Hepatic stellate cell (primary cell): ENCODE measurements at places on chromosomes 6 and 20.

DNA sequence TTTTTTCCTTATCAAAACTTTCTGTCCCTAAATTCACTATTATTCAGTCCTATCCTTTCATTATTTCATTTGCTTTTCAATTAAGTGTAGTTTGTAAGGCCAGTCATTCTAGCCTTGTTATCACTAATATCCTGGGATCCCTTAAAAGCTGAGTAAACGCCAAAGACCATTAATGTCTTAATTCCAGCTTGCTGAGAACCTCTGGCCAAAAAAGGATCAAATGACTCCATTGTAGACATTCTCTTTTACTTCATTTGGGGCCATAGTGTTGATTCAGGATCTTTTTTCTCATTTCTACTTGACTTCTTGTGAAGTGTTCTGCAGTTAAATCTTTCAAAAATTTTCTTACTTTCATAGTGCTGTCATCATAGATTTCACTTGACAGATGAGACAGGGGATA, 379.7 kb downstream of the LAMA2 start:
- no peak for DNase-seq

DNA sequence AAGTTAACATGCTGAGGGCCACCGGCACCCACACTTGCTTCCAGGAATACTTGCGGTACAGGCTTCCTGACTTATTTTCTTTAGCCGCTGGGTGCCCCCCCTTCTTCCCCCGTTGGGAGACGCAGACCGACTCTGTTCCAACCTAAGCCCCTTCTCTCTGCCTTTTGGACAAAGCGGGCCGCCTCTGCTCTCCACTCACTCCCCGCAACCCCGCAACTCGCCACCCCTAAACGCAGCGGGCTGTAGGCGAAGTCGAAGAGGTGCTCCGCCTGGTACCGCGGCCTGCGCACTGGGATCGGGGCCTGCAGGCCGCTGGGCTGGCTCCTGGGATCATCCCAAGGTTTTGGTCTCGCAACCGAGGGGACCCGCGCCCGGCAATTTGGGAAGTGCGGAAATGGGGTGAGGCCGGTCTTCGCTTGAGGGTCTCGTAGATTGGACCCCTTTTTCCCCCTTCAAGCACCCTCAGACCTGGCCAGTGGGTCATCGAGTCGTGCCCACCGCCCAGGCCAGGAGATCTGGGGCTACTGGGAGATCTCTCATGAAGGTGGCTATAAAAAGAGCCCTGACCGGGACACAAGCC, 4.7 kb upstream of the FOXF2 start:
- DNase-seq: no peak

DNA sequence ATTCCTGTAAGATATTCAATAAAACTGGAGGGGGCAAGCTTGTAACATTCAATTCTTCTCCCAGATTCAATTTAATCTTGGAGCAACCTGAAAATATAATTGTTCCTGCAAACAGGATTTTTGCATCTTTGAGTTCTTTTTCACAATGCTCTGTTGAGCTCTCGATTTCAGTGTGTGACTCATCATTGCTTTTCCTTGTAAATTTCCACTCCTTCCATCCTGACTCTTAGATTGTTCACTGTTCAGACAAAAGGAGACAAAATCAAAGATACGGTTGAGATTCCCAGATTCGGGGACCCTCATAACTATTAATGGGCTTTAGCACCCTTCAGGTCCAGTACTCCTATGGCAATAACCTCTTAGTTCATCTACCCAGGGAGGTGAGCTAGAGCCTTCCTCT, 571.9 kb upstream of the CHD6 start:
- no peak for DNase-seq

GRCh38 chr6:76888351-76888750, 574.9 kb downstream of the HTR1B start:
- DNase-seq: no peak

GRCh38 chr6:27541212-27541932, 68.5 kb upstream of the ZNF184 start:
- DNase-seq: no peak

- peak; percentile 69 for DNase-seq
Measured at GRCh38 chr6:25971187-25971821, 8.7 kb downstream of the TRIM38 start.

DNA sequence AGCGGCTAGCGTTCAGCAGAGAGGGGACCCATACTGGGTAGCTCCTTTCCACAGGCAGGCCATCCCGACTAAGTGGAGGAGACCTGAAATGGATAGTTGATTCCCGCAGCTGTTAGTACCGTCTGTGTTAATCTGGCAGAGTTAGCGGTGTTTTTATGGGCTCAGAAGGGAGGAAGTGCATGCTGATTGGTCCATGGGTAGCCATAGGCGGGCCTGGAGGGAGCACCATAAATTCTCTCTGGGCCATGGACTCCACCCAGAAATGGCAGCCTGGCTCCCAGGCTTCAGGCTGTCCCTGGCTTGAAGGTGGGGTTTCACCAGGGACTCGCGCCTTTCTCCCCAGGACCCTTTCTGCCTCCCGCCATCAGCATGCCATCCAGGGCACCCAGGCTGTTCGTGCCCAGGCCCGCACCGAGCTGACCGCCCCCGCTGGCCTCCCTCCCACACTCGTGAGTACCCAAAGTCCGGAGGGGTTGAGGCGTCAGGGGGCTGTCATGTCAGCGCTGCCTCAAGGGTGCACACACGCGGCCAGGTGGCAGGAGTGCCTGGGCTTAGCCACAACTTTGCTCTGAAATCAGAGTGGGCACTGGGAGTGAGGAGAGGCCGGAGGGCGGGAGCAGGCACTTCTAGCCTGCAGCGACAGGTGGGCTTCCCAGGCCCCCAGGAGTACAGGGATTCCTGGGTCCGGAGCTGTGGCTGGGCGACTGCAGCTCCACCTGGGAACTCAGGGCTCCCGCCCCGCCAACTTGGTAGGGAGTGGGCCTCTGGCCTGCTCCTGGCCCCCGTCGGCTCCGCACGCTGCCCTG, 694.3 kb upstream of the FLRT3 start:
- no peak for DNase-seq

- no peak for DNase-seq
Measured at GRCh38 chr6:72783035-72783434, 161.2 kb downstream of the KCNQ5 start.

- no peak for DNase-seq
Measured at GRCh38 chr6:97275804-97276203, 7.2 kb downstream of the MMS22L start.

GRCh38 chr6:72940265-72940664, 285.0 kb downstream of the KHDC1L start:
- no peak for DNase-seq

- no peak for DNase-seq
Measured at GRCh38 chr20:32227744-32228688, 20.3 kb downstream of the POFUT1 start.

DNA sequence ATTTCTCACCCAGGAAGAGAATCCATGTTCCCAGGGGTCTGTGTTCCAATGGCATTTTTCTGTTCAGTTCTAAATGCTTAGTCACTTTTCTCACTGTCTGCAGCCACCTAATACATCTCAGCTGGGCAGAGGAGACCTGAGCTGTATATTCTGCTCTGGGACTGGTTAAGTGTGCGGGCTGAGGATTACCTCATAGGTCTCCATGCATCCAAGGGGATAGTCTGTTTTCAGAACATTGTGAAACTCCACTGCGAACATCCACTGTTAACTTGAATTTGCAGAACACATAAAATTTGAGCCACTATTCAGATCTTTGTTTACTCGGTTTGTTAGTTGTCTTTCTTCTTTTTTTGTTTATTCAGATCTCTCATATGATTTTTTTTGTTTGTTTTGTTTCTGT, 947.1 kb downstream of the TFAP2A start:
- DNase-seq: no peak

GRCh38 chr6:159487636-159488035, 205.4 kb downstream of the SOD2 start:
- no peak for DNase-seq
